ENCODE measurements at places on chromosomes 1 and 21.

- no peak for DNase-seq
Observed at GRCh38 chr1:210260096-210260495, 27.5 kb downstream of the SERTAD4 start.

GRCh38 chr1:25977801-25978200 is 20.1 kb downstream of the PAFAH2 start:
- DNase-seq = no peak

DNA sequence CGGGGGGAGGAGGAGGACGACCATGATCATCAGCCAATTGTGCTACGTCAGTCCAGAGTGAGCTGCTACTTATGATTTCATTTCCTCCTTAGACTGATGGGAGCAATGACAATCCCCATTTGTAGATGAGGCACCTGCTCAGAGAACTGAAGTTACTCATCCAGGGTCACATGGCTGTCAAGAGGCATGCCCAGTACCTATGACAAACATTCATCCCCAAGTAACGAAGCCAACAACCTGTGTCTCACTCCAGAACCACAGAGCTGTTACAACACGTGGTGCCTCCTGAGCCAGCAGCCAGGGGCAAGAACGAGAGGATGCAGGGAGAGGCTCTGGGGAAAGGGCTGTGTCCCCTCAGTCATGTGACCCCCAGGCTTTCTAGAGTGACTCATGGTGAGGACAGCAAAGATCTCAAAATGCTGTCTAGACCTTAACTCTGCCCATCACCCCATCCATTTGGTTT is 93.6 kb downstream of the SIM2 start:
- DNase-seq = no peak

- DNase-seq = no peak
Observed at GRCh38 chr1:237393632-237394031, 351.6 kb downstream of the RYR2 start.

GRCh38 chr1:238214449-238214848 is 323.7 kb upstream of the ZP4 start:
- no peak for DNase-seq

- DNase-seq = no peak
Observed at GRCh38 chr1:231734417-231734816, 107.8 kb downstream of the DISC1 start.

GRCh38 chr21:35503671-35504070 is 454.6 kb upstream of the RUNX1 start:
- no peak for DNase-seq

GRCh38 chr1:159994896-159995295 is 36.9 kb downstream of the PIGM start:
- no peak for DNase-seq

GRCh38 chr1:229224308-229224707 is 46.6 kb upstream of the RAB4A start:
- no peak for DNase-seq

GRCh38 chr1:111795401-111795800 is 39.7 kb downstream of the DDX20 start:
- DNase-seq = no peak

DNA sequence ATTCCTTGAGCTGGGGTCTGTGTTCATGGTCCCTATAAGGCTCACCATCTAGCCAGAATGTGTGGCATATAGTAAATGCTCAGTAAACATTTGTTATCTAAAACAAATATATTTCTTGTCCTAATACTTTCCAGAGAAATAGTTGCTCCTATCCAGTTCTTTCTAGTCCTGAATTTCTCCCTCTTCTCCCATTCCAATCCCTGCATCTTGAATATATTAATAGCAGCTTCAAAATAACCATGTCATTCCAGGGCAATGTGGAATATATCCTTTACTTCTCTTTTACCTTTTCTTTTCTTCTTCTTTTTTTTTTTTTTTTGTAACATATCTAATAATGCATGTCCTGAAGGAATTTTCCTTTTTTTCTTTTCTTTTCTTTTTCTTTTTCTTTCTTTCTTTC is 10.4 kb downstream of the DNAJB4 start:
- DNase-seq = no peak

DNA sequence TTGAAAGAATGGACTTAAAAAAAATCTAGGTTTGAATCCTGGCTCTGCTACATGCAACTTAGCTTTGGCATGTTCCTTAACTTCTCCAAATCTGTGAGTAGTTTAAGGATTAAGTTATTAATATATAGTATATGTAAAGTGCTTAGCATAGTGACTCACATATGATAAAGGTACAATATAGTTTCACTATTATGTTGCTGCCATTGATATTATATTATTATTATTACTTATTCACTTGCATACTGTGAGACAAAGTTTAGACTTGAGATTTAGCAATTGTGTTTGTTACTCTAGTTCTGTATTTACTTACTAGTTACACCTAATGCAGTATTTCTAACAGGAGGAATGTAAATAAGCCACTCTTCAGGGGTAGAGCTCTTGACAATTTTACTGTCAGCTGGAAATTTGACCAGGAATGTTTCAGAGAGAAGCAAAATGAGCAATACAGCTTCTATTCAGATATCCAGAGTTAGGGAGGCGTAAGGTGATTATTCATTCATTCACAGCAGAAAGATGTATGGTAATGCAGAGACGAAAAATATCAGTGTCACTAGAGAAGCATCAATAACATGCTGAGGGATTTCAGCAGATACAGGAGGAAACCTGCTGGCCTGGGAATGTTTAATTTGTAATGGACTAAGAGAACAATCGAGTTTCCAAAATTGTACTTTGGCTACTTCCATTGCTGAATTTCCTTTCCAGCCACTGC is 25.5 kb downstream of the RGS7 start:
- no peak for DNase-seq

DNA sequence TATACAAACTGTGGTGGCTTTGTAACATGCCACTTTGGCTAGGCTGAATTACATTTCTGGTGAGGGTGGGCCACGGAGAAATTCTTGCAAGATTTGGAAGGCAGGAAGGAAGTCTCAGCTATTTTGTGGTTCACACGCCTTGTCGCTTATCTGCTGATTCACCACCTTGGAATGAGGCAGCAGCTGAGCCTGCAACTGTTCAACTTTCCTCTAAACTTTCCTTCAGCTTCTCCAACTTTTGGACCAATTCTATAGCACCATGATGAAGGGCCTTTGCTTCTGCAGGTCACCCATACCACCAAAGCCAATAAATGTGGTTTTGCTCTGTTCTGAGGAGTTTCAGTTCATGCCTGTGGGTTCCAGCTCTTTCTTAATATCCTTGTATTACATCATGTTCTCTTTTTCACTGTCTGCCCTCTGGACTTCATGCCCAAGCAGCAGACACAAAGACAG is 337.6 kb upstream of the SNX7 start:
- DNase-seq = no peak

GRCh38 chr1:234957330-234958065 is 171.1 kb downstream of the TOMM20 start:
- DNase-seq = no peak

DNA sequence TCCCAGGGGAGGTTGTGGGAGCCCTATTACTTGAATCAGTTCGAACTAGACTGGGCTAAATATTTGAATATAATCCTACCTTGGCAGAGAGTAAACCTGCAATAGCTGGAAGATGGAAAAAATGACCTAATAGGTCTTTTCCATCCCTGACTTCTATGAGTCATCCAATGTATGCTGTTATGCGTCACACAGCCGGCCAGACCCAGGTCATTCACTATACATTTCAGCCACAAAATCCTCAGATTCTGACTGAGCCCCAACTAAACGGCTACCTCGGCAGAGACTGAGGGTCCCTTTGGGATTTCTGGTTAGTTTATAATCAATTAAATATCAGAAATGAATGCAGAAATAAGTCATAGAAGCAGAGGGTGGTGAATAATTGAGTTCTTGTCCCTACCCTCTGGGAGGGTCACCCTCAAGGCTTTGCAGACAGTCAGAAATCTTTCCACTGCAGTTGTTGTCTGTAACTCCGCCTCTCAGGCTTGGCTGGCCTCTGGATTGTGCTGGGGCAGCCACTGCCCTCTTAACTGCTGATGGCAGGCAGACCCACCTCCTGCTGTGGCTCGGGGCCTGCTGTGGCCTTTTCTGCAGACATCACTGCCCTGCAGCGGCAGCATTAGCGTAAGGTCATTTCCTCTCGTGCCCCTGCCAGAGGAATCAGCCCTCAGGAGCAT is 240.5 kb downstream of the TGFB2 start:
- no peak for DNase-seq

DNA sequence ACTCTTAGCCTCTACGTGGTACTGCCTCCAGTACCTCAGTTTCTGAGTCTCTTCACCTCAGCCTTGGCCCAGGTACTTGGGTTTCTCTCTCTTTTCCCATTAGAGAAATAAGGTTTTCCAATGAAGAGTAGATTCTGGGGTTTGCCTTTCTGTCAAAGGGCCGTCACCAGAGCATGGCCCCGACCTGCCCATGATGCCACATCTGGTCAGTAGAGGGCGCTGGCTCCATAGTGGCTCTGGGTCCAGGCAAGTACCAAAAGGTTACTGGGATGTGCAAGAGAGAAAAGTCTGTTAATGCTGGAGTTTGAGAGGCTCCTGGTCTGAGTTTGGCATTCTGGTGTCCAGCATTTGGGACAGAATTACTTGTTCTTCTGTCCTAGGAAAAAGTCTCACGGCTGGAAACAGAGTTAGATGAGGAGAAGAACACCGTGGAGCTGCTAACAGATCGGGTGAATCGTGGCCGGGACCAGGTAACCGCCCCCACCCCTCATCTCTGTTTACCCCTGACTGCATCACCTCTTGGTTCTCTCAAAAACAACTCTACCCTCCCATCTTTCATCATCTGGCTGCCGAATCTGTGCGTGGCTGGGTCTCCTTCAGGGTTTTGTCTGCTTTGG is 5.3 kb upstream of the TUFT1 start:
- DNase-seq = peak; percentile 58

- DNase-seq = no peak
Observed at GRCh38 chr21:42261829-42262200, 42.9 kb downstream of the ABCG1 start.

DNA sequence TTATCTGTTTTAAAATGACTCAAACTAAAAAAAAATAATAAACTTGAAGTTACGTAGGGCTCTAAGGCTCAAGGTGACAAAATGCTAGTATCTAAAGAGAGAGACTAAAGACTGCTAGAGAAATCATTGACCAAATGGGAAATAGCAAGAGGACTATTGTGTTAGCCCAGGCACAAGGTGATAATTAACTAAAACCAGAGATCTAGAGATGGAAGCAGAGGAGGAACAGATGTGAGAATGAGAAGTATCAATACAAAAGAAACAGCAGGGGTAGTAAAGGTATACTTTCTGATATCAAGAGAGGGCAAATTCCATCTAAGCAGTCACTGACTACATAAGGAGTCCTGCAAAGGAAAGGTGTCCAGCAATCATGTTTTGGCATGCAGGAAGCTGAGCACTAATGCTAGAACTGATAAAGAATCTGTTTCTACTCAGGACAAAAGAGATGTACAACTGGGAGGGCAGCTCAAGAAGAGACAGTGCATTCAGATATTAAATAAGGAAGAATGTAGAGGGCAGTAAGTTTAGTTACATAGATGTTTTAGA is 100.2 kb upstream of the GNG4 start:
- DNase-seq = no peak

DNA sequence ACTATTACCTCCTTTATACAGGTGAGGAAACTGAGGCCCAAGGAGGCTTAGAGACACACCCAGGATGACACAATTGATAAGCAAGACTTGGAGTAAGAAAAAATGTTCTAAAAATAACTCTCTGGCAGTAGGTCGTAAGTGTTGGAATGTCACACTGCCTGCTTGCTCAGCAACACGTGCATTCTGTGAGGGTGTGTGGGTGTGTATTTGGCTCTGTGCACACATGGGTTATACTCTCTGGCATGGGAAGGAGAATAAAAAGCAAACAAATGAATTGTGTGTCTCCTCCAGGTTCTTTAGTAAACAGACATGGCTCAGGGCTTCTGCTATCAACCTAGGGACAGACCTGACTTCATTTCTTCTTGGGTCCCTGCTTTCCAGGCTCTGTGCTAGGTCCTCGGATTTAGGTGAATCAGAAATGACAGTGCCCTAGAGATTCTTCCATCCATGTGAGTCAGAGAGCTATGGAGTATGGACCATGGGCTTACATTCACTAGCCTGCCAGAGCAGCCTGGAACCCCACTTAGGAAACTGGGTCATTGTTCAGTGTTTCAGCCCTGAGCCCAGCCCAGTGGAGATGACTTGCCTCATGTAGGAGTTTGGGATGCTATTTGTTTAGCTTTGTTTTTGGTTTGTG is 72.4 kb downstream of the ELAVL4 start:
- no peak for DNase-seq

DNA sequence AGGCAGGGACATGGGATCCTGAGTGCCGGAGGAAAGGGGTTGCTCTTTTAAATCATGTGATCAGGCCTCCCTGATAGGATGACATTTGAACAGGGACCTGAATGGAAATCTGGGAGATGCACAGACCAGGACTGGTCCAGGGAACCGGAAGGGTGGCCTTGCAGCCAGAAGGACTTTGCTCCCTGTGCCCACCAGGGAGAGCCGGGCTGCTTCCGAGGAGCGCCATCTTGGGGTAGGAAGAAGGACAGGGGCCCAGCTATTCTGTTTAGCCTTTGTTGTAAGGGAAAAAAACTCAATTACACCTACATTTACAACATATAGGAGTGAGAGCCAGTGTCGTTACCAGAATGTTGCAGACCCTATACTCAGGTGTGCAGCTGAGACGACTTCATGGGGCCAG is 5.5 kb downstream of the KLHDC7A start:
- no peak for DNase-seq

DNA sequence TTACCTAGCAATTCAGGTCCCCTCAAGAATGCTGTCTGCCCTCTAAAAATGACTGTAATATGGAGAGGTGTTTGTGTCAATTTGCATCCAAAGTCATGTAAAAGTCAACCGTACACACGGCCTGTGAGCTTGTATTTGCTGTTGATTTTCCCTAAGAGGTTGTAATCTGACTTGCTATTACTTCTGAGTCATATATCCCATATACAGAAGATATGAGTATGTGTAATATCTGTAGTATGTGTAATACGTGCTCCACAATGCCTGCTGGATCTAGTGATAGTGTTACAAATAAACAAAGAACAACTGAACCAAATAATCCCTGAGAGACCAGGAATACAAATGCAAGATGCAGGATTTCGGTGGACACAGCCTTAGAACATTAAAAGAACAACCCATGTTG is 1.4 kb upstream of the KCNJ6 start:
- DNase-seq = no peak

DNA sequence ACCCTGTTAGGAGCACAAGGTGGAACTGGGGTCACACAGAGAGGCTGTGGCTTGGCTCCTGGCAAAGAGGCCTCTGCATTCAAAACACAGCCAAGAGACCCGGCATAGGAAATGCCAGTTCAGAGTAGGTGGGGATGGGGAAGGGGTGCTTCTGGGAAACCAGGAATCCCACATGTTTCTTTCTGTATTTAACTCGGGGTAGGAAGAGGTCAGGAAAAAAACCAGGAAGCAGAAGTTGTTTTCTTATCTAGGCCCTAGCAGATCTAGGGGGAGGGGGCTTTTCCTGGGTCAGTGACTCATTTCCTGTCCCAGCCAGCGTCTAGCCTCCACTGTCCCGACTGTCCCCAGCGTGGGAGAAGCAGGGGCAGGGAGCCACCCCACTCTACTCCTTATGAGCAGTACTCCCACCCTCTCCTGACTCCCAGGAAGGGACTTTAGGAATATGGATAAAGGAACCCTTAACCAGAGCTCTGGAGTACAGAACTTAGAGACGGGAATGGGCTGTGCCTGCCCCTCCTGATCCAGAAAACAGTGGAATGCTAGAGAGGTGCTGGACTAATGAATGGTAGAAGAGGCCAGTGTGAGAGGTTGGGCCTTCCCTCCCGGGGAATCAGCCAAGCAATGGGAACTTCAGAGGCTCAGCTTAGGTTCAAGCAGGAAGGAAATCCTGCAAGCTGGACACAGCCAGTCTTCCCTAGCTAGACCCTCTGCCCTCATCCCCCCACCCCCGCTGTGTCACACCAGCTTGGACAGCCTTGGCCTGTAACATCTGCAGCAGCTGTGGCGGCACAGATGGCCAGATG is 5.7 kb downstream of the FHL3 start:
- DNase-seq = no peak

GRCh38 chr1:25861316-25862286 is 2.3 kb upstream of the AUNIP start:
- DNase-seq = no peak
